NCI-H2081 treated with DMSO at 0.1 percent for 48 hours (cell line): ENCODE measurements at places on chromosomes 6 and 20.

GRCh38 chr6:107657755-107658461 lies 166.2 kb downstream of the SCML4 start:
- no peak for DNase-seq

DNA sequence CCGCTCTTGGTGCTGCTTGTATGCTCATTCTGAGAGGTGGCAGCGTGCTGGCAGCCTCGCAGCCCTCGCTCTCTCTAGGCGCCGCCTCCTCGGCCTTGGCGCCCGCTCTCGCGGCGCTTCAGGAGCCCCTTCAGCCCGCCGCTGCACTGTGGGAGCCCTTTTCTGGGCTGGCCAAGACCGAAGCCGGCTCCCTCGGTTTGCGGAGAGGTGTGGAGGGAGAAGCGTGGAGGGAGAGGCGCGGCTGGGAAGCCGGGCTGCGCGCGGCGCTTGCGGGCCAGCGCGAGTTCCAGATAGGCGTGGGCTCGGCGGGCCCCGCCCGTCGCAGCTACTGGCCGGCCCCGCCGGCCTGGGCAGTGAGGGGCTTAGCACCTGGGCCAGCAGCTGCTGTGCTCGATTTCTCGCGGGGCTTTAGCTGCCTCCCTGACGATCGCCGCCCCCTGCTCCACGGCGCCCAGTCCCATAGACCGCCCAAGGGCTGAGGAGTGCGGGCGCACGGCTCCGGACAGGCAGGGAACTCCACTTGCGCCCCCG lies 19.5 kb upstream of the FAM8A1 start:
- no peak for DNase-seq

GRCh38 chr6:80388507-80388906 lies 282.0 kb downstream of the BCKDHB start:
- no peak for DNase-seq

DNA sequence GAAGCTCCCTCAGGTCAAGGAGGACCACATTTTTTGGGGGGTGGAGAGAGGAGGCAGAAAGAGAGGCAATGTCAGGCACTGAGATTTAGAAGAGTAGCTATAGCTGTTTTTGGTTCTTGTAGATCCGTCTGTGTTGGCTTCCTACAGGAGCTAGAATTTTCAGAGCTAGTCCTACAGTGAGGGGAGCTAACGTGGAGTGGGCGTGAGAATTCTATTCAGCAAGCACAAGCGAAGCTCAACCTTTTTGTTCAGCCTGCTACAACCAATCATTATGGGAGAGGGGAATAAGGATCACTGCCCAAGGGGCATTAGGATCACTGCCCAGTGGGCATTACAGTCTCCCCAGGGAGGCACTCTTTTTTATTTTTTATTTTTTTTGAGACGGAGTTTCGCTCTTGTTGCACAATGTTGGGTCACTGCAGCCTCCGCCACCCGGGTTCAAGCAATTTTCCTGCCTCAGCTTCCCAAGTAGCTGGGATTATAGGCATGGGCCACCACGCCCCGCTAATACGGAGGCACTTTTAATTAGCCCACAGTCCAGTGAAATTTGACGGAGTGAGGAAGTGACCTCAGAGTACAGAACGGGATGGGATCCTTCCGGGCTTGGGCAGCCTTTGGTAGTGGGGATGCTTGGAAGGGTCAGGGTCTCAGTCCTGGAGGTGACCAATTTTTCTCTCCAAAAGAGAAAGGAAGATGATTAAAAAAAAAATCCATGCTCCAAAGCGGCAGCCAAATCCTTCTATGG lies 1.1 kb upstream of the PANK2 start:
- DNase-seq, result no peak

- no peak for DNase-seq
Observed at GRCh38 chr6:75025371-75025770, 180.5 kb downstream of the COL12A1 start.

DNA sequence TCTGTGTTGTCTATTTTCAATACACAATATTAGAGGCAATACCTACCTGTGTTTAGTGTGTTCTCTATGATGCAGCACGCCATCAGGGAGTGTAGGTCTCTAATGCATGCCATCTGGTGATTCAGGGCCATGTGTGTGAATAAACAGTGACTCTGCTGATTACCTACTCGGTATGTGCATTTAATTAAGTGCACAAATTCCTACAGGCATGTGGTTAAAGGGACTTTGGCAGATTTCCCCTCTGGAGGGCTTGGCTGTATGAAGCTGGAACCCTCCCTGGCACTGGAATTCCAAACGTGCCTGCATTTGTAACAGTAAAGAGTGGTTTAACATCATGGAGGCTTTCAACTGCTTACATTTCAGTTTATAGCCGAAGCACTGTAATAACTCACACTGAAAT lies 401.5 kb upstream of the SASH1 start:
- no peak for DNase-seq

- DNase-seq, result no peak
Observed at GRCh38 chr6:141726248-141726647, 406.5 kb upstream of the GJE1 start.

DNA sequence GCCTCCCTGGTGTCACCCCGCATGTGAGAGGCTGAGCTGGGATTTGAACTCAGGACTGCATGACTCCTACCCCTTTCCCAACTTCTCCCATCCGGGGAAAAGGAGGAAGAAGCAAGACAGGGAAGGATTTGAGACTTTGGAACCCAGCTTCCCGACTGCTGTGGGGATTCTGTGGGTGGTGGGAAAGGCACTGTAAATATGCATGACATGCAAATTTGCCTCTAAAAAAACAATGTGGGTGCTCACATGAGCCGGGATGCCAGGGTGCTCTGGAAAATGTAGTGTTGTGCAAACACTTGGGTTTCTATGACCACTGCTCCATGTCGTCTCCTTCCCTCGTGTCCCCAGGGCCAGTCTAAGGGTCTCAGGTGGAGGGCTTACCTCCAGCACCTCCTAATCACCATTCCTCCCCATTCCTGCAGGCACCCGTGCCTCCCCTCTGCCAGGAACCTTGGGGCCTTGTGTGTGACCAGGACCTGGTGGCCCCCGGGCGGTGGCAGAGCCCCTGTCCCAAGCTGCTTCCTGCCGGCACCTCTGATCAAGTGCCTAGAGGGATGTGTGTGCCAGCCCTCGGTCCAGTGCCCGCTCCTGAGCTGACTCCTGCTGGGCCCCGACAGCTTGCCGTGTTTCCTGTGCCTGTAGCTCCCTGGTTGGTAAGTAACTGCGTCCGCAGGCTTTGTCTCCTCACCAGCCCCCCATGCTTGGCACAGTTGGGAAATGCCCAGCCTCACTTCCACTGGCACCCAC lies 60.7 kb downstream of the DLGAP4 start:
- no peak for DNase-seq

- no peak for DNase-seq
Observed at GRCh38 chr20:40241596-40242343, 447.3 kb downstream of the MAFB start.

GRCh38 chr6:152026291-152026690 lies 218.8 kb downstream of the ESR1 start:
- no peak for DNase-seq

- DNase-seq, result no peak
Observed at GRCh38 chr20:19976595-19977372, 40.4 kb upstream of the NAA20 start.

- no peak for DNase-seq
Observed at GRCh38 chr6:80988892-80989291, 763.6 kb downstream of the TENT5A start.

GRCh38 chr20:19737025-19737424 lies 21.0 kb upstream of the RIN2 start:
- no peak for DNase-seq

DNA sequence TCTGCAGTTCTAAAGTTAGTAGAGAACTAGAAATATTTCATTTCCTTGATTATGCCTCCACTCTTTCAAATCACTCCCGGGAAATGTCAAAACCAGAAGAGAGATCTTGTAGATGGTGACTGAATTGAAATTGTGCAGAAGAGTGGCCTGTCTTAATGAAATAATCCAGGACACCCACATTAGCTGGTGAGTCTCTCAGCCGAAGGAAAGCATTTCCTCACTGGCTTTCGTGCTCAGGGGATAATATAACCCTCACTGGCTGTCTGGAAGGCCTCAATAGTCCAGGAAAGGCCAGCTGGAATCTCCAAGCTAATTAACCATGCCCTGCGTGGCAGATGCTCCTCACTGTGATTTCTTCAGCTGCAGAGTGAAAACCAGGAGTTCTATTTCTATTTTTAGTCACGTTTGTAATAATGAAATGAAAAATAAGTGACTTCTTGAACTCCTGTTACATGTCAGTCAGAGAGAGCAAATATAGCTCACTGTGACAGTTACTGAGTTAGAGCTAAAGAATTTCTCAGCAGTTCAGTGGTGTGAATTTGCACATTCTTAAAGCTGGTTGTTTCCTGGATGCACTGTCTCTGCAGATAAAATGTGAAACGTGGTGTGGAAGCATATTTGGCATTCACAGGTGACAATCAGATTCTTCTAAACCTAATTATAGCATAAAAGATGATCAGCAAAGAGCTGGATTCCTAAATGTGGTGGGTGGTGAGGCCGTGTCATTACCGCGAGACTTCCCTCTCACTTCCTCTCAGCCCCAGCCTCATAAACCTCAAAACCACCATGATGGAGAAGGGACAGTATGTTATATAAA lies 211.7 kb downstream of the LMBRD1 start:
- DNase-seq, result no peak

GRCh38 chr6:113763876-113764275 lies 93.3 kb upstream of the MARCKS start:
- no peak for DNase-seq

- DNase-seq, result no peak
Observed at GRCh38 chr6:124334359-124334758, 530.7 kb downstream of the NKAIN2 start.

DNA sequence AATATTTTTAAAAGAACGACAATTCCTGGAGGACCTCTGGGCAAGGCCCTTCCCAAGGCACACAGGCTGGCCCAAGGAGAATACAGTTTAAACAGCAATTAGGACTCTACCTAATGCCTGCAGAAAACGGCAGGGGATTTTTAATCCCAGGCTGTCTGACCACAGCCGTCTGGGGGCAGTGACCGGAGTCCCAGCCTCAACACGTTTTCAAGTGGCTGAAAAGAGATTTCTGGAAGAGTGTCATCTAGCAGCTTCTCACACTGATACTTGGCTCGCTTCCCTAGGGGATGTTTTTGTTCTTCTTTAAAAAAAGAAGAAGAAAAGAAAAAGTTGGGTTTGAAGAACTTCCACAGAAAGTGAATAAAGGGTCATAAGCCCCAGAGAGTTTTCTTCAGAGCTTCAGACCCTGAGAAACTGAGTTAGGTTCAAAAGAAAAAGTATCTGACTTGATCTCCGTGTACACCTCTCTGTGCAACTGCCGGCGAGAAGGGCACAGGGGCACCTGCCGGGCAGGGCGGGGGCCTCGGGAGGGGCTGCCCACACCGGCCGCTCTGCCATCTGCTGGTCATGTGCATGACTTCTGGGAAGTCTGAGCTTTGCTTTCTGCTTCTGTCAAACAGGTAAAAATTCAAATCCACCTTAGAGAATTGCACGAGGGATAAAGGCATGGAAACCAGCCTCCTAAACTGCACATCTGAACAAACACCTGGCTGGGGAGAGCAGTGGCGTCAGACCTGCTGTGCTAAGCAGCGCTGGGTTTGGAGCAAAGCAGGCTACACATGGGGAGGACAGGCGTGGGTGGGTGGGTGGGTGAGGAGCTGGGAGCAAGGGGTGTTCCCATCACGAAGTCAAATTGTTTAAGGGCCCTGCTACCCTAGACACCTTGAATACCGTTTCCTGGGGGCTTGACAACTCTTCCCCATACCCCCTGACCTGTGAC lies 33.0 kb downstream of the RRBP1 start:
- no peak for DNase-seq

GRCh38 chr6:118102401-118102800 lies 195.3 kb downstream of the SLC35F1 start:
- no peak for DNase-seq

DNA sequence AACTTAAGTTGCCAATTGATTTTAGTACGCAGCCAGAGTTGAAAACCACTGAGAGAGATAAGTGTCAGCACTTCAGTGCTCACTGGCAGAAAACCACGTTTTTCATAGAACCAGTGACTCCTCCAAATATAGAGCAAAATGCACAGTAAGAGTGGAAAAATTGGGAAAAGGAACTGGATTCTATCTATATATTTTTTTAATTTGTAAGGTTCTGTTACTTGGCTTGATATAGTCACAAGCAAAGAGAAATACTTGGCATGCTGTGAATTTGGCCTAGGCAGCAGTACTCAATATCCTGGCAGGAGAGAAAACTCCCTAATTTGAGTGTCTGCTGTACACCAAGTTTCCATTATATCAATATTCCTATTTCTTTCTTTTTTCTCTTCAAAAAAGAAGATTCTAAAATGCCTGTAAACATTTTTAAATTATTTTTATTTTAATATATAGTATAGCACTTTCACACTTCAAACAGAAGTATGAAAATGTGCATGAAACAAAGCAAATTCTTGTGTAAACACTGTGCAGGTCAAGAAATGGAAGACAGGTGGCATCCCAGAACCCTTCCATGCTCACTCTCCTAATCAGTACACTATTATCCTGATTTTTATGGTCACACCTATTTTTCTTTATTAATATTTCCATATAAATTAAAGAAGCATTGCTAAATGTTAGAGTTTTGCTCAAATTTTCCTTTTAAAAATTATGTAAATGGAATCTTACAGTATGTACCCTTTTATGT lies 561.8 kb upstream of the RNF217 start:
- no peak for DNase-seq

GRCh38 chr6:78749326-78749725 lies 118.0 kb upstream of the IRAK1BP1 start:
- no peak for DNase-seq

GRCh38 chr6:52653151-52653550 lies 17.8 kb upstream of the TMEM14A start:
- DNase-seq, result no peak

DNA sequence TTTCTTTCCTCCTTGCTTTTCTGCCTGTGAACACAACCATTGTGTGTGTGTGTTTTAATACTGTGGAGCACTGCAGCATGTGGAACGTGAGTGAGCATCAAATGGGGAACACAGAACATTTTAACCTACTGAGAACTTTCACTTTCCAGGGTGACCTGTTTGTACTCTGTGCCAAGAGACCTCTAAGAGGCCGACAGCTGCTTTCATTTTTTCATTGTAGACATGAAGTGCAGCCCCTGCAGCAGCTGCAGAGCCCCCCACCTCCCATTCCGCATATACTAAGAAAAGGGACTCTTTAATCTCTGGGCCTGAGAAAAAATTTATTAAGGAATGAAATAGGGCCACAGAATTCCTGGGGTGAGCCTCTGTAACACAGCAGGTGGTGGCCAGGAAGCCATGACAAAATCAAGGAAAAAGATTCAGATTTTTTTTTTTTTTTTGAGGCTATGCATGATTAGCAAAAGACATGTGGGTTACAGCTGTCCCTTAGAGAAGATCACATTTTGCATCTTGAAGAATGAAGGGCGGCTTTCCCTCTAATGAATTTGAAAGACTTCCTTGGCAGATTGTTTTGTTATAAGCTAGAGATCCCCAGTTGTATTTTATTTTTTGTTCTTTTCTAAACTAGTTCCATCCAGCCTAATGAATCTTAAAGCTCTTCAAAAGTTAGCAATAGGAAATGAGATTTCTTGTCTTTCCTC lies 503.4 kb downstream of the CD109 start:
- DNase-seq, result no peak

DNA sequence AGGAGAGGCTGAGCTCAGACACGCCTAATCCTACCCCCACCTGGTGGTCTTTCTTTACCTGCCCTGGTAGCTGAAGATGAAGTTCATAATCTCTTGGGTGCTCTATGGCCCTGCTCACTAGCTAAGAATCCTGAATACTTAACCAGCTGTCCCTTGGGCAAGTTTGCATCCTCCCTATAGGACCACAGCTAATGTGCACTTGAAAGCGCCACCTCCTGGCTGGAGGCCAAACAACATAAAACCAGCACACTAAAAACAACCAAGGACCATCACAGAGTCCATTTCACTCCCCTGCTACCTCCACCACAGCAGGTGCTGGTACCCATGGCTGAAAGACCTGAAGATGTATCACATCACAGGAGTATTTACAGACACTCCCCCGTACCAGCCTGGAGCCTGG lies 155.5 kb upstream of the SLC24A3 start:
- no peak for DNase-seq
